ENCODE measurements at places on chromosomes 1 and 21.

DNA sequence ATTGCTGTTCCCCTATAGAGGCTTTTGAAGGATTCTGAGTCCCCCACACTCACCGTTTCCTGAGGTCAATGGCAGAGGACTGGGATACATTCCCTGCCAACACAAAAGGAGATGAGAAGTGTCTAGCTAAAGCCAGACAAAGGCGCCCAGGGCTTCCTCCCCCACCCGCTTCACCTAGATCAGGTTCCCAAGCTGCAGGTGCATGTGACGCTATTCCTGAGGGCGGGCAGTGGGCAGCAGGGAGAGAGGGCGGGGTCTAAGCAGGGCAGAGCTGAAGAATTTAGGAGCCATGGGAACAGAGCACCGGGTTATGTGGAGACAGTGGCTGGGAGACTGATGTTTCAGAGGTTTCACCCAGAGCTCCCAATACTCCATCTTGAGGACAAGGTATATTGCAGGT is 6.0 kb upstream of the ARHGEF2 start:
- no peak for DNase-seq

DNA sequence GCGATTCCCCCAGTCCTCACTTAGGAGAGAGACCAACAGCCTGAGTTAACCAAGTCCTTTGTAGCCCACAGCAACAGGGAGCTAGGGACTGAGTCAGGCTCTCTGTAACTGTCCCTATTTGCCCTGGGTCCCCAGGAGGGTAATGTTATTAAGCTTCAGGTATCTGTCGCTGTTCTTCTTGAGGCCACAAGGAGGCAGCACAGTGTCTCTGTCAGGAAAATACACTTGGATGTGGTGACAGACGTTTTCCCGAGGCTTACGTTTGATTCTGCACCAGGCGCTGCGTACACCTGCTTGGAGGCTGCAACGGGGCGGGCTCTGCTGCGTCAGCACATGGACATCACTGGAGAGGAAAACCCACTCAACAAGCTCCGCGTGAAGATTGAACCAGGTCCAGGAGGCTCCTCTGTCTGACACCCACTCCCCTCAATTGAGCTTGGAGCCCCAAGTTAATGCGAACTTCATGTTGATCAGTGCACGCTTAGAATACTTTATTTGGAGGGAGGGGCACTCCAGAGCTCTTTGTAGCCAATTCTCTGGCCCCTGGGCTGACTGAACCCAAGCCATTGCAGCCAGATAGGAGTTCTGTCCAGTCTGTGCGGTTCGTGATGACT is 10.7 kb upstream of the ELF3 start:
- DNase-seq, result peak; percentile 24

GRCh38 chr21:32844076-32844475 is 72.5 kb upstream of the PAXBP1 start:
- DNase-seq, result no peak

DNA sequence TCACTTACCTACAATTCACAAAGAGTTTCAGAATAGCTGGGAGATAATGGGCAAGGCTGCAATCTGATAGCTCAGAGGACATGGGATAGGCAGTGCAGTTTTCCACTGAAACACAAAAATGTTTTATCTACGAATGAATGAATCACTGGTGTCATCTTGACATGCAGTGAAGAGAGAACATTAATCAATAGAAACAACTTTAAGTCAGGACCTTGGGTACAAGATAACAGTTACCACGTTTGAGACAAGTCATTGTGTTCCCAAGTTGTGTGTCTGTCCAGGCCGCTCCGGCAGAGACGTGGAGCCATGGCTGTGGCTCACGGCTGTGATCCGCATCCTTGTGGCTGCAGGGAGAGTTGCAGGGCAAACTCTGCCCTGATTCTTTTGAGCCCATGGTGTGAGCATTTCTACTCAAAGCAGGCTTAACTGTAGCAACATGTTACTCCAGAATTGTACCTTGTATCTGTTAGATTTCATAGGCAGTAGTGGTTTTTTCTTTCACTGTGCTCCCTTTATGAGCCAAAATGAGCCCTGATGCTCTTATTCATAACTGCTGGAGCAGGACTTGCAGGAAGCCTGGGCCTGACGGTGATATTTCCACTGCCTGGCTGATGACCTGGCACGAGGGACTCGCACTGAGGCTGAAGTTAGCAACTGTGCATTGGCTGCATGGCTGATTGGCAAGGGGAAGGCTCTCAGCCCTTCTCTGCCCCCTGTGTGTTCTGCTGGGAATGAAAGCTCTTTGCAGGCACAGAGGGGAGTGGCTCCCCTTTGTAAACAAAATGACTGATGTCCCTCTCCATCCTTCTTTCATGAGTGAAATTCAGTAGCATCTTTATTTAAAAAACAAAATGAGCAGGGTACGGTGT is 465.2 kb downstream of the AJAP1 start:
- DNase-seq, result no peak

DNA sequence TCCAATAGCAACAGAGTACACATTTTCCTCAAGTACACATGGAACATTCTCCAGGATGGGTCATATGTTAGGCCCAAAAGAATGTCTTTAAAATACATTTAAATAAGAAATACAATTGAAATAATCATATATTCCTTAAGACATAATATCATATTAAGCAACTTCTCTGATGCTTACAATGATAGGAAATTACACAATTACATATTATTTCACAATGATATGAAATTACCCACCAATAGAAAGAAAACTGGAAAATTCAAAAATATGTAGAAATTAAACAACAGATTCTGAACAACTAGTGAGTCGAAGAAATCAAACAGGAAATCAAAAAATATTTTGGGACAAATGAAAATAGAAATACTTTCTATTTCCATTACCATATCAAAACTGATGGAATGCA is 45.6 kb downstream of the FLVCR1 start:
- no peak for DNase-seq

GRCh38 chr1:1349256-1350012 is at the start of gene DVL1:
DVL1 (minus strand) TSS chr1:1349418; CDS start chr1:1349065, 353 bp downstream.
- peak; percentile 77 for DNase-seq

DNA sequence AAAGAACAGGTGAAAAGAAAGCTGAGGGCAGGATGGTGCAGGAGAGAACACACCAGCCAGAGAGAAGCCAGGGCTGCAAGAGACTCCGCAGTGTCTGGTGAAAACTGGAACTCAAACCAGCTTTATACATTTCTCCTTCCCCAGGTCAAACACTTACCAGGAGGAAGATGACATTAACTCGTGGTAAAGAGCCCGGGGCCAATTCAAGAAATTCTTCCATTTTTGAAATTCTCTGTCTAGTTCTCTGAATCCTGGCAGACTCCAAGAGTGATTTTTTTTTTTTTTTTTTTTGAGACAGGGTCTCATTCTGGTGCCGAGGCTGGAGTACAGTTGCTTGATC is 25.8 kb upstream of the SIPA1L2 start:
- DNase-seq, result no peak

DNA sequence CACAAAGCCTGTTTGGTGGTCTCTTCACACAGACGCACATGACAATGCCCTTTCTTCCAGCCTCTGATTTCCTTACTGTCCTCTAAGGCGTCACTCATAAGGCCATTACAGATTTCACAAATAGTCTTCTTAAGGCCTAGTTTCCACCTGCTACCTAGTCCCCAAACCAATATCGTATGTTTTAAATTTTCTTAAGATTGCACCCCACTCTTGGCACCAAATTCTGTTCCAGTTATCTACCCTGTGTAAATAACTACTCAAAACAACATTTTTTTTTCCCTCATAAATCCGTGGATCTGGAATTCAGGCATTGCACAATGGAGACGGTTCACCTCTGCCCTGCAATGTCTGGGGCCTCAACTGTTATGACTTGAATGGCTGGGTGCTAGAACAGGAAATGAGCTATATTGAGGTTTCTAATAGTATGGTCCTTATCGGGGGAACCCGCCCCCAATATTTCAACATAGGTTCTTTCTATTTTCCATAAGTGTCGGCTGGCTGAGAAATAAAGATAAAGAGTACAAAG is 36.9 kb upstream of the SERTAD4 start:
- DNase-seq, result no peak

- no peak for DNase-seq
Observed at GRCh38 chr1:113742515-113742914, 16.8 kb downstream of the PHTF1 start.

DNA sequence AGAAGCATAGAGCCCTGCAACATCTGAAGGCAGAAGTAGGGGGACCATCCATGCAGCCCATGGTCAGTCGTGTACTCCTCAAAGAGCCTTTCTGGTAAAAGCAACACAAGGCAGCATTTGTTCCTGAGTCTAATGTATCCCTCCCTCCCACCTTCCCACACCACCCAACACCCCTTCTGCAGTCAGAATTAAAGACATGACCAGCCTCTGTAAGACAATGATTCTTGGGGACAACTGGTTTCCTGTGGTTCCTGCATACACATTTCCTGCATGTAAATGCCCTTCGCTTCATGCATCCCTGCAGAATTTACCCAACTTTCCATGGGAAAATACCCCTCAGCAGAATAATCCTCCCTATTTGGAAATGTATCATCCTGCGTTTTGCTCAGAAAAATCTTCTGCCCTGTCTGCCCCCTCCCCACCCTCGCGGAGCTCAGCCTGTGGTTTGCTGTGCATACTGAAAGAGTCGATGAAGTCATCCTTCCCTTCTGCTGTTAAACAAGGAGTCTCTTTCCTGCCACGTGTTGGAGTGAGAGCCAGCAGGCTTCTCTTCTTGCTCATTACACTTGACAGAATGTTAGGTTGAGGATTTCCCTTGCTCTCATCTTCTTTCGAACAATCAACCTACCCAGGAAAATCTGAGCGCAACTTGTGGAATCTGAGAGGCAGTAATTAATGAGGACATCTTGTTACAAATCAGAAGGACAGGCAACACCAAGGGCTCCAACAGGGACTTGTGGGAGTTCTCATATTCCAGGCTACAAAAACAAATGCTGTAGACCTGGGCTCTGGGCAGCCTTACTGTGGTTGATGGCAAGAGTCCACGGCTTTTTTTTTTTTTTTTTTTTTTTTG is 4.7 kb downstream of the TNN start:
- DNase-seq, result no peak

GRCh38 chr1:50605186-50605875 is 182.1 kb upstream of the DMRTA2 start:
- DNase-seq, result no peak

GRCh38 chr1:227388214-227389168 is 70.2 kb upstream of the CDC42BPA start:
- DNase-seq, result no peak

All from T-helper 1 cell (primary cell).